T-helper 1 cell treated with Interleukin-12 subunit alpha and Interleukin-12 subunit beta and Interleukin-4 antibody, amounts not matched to agents 30 ng/mL and 1 ng/mL, for 36 hours (primary cell): ENCODE measurements at places on chromosomes 4 and X. TPM values are rescaled to one million over a fixed set of nuclear protein-coding genes. Genes with fewer than 3 reads are reported as not detected.

The PRRG3 gene
- not detected in 2 replicates for total RNA-seq

The MAGEA12 gene
- total RNA-seq, result not detected in 2 replicates

The DCAF8L2 gene
- not detected in 2 replicates for total RNA-seq

The UGT2B10 gene
- not detected in 2 replicates for total RNA-seq

The SPOCK3 gene
- total RNA-seq, result not detected in 2 replicates

The SCD5 gene
- 0.22 and 0.25 TPM in 2 replicates for total RNA-seq

The SPATA18 gene
- total RNA-seq, result 0.42 and 0.56 TPM in 2 replicates

The PLXNB3 gene
- 0.34 and 0.80 TPM in 2 replicates for total RNA-seq

The CCDC160 gene
- 0.15 and 0.17 TPM in 2 replicates for total RNA-seq

The SRPX gene
- not detected in 2 replicates for total RNA-seq

The UGT2B17 gene
- not detected in 2 replicates for total RNA-seq

The SHISA3 gene
- 0.10 and 0.17 TPM in 2 replicates for total RNA-seq

The PARM1 gene
- not detected in 2 replicates for total RNA-seq

The MAGEB17 gene
- total RNA-seq, result not detected in 2 replicates

The MAGEB6 gene
- total RNA-seq, result not detected in 2 replicates

The SLC10A4 gene
- 0.12 TPM in 1 of 2 replicates, not detected in the other for total RNA-seq

The MAGEA8 gene
- not detected in 2 replicates for total RNA-seq

The VCX3B gene
- total RNA-seq, result not detected in 2 replicates

The NHSL2 gene
- total RNA-seq, result 1.0 and 1.2 TPM in 2 replicates

The FAM9B gene
- total RNA-seq, result not detected in 2 replicates

The ARR3 gene
- not detected in 2 replicates for total RNA-seq

The CASK gene
- 36.5 and 38.2 TPM in 2 replicates for total RNA-seq

The AKAP4 gene
- total RNA-seq, result not detected in 2 replicates

The RHOXF2B gene
- total RNA-seq, result not detected in 2 replicates

The SASH3 gene
- 301 and 308 TPM in 2 replicates for total RNA-seq

The MAGEC2 gene
- not detected in 2 replicates for total RNA-seq

The GASK1B gene
- not detected in 2 replicates for total RNA-seq

The PFKFB1 gene
- total RNA-seq, result 0.15 and 0.56 TPM in 2 replicates

The STK32B gene
- not detected in 2 replicates for total RNA-seq

The CDX4 gene
- not detected in 2 replicates for total RNA-seq

The CT83 gene
- not detected in 2 replicates for total RNA-seq
